ENCODE measurements at places on chromosomes 5 and 9. TPM values are rescaled to one million over a fixed set of nuclear protein-coding genes. Genes with fewer than 3 reads are reported as not detected.

DNA sequence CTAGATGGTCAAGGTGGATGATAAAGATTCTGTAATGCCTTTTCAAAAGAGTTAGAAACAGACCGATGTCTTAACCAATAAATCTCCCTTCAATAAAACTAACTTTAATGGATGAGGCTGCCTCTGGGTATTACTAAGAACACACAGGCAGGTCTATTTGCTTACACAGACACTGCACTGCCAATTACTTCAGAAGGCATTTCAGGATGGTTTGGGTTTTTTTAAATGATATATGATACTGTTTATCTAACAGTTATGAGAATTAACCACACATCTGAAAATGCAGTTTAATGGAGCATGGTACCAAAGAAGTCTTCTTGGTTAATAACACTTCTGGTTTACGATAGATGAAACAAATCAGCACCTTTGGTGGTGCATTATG is 367.9 kb upstream of the GRAMD2B start:
- no peak for DNase-seq

DNA sequence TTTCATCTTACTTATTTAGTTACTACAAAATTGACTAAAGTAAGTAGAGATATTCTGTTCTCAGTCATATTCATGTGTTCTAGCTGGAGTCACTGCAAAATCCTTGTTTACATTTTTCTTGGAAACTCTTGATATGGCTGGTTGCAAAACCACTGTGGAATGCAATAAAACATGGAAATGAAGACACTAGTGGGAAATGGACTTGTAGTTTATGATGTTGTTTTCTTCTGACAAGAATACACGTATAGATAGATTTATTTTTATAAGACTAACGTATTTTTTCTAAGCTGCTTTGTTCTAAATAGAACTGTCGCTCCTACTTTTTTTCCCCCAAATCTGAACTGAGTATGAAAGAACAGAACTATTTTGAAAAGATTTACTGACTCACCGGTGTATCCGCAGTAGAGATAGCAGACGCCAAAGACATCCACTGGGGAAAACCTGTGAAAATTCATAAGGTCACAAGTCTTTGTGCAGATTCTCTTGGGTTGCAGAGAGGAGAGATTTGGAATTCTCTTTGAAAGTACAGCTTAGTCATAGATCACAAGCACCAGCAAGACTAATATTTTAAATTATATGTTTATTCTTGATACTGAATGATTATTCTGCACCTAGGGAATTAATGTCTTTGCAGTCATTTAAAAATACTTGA is 119.6 kb upstream of the TAF11L2 start:
- DNase-seq: no peak

Gene ZNF169
- total RNA-seq: 3.7 TPM

DNA sequence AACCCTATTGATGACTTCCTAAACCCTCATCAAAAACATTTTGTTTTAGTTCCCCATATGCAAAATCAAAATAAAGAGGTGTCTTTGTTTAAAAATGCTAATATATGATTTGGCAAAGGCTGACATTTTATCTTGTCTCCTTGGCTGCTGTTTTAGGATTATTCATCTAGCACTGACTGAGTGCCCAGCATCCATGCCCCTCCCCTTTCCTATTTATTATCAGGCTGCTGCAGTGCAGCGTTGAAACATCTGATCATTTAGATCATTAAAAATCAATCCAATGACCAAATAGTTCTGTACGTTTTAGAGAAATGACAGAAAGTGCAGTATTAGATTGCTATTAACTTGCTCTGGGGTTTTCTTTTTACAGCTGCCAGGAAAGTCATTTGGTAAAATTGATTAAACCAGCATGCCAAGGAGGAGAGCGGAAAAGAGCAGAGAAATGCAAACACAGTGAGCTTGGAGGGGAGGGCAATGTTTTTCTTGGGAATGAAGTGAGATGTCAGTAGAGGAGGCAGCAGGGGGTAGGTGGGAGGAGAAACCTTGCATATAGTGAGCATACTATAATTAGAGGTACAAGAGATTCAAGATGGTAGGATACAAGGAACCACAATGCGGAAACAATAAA is 286.3 kb downstream of the PDE4D start:
- DNase-seq: no peak

Gene ELAVL2
- total RNA-seq: 5.7 TPM

Gene PCDHA9
- 0.83 TPM for total RNA-seq

Gene ERAP2
- 14.3 TPM for total RNA-seq

- DNase-seq: no peak
Observed at GRCh38 chr5:178569485-178569884, 20.7 kb downstream of the COL23A1 start.

Gene HARS1
- total RNA-seq: 60.3 TPM

DNA sequence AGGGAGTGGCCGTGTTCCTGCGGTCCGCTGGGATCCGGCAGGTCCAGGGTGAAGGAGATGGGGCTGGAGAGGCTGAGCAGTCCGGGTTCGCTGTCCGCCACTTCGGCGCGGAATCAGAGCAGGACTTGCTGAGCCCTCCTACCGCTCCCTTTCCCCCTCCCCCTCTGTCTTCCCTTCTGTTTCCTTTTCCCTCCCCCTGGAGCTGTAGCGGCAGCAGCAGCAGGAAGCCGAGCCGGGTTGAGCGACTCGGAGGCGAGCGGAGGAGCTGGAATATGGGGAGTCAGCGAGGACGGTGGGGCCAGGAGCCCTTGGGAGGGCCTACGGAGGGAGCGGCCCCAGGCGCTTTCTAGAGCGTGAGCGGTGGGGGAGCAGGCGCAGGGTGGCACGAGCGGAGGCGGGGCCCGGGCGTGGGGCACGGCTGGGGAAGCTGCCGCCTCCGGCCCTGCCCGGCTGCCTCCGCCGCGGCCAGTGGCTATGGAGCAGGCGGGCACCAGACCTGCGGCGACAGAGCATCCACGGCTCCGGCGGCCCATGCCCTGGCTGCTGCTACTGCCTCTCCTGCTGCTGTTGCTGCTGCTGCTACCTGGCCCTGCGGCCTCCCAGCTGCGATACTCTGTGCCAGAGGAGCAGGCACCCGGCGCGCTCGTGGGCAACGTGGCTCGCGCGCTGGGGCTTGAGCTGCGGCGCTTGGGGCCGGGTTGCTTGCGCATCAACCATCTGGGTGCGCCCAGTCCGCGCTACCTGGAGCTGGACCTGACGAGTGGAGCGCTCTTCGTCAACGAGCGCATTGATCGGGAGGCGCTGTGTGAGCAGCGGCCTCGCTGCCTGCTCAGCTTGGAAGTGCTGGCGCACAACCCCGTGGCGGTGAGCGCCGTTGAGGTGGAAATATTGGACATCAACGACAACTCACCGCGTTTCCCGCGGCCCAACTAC is at the start of gene PCDHAC2:
PCDHAC2 (plus strand) TSS at position 184 of the 933 bp plus-strand sequence; CDS start at position 475, 291 bp downstream.
- peak; percentile 68 for DNase-seq

DNA sequence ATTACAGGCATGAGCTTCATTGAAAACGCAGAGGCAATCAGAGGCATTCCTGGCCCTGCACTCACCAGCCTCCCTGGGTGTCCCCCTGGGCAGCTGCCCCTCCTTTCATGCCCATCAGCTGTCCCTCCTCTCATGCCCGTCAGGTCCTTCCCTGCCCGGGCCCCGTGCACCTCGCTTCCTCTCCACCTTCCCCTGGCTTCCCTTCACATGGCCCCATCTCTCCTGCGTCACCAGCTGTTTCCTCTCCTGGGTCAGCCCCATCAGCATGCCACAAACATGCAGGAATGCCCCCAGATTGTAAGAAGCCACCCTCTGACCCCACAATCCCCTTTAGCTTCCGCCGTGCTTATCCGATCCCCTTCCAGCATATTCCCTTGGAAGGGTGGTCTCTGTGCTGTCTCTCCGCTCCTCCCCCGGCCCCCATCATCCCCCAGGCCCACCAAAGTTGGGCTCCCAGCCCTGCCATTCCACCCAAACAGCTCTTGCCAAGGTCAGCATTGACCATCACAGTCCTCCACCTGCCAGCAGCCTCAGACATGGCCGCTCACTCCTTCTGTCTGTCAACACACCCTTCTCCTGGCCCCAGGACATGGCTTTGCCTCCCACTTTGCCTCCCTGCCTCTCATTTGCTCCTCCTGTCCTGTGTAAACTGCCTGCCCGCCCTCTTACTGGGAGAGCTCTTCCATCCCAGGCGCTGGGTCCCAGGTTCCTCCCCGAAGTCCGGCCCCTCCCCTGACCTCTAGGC is 98.6 kb upstream of the IER5L start:
- DNase-seq: no peak

GRCh38 chr5:105977163-105977562 is 1693.6 kb downstream of the EFNA5 start:
- DNase-seq: no peak

Gene SPARC
- total RNA-seq: 382 TPM

Gene GCNT4
- total RNA-seq: 3.6 TPM

Gene MCCC2
- 23.3 TPM for total RNA-seq
